Hematopoietic multipotent progenitor cell treated with erythropoietin and hydrocortisone succinate and interleukin-3 and kit ligand, for 8 days (in vitro differentiated cells): ENCODE measurements at places on chromosomes 13 and 19.
A peak's percentile ranks its signal among the peaks of the same experiment; 100 is the strongest.

DNA sequence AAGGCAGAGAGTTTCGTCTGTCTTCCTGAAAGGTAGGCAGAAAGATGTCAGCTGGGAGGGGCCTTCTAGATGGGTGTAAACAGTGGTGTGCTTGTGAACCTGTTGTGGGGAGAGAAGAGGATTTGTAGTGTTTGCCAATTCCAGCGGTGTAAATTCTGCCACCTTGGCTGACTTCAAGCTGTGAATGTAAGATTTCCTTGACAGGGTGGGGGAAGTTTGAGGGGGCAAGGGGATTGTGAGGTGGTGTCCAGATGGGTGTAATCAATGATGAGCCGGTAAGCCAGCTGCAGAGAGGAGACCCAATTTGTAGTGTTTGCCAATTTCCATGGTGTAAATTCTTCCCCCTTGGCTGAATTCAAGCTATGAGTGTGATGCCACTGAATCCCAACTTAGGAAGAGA is 61.0 kb upstream of the ADGRE5 start:
- no peak for DNase-seq

- DNase-seq: no peak
Measured at GRCh38 chr19:19546751-19547162, 8.7 kb downstream of the CILP2 start.

DNA sequence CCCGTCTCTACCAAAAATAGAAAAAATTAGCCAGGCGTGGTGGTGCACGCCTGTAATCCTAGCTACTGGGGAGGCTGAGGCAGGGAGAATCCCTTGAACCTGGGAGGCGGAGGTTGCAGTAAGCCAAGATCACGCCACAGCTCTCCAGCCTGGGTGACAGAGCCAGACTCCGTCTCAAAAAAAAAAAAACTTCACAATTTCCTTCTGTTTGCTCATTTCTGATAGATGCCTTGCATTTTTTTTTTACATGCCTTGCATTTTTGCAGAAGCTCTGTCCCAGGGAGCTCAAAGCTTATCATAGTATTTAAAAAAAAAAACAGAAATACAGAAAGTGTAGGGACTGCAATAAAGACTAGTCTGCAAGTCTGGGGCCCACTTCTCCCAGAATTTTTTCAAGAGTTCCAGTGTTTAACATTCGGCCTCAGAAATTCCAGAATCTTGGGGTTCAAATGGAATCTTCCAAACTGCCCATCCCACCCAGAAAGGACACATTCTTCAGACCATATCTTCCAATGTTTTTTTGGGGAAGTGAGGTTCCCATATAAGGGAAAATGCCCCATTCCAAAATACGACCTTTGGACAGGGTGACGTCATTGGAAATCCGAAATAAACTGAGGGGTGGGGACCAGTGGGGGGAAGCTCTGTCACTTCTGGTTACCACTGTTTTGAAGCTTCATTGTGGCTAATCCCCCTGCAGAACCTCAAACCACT is 17.2 kb upstream of the RAB8A start:
- DNase-seq: no peak

DNA sequence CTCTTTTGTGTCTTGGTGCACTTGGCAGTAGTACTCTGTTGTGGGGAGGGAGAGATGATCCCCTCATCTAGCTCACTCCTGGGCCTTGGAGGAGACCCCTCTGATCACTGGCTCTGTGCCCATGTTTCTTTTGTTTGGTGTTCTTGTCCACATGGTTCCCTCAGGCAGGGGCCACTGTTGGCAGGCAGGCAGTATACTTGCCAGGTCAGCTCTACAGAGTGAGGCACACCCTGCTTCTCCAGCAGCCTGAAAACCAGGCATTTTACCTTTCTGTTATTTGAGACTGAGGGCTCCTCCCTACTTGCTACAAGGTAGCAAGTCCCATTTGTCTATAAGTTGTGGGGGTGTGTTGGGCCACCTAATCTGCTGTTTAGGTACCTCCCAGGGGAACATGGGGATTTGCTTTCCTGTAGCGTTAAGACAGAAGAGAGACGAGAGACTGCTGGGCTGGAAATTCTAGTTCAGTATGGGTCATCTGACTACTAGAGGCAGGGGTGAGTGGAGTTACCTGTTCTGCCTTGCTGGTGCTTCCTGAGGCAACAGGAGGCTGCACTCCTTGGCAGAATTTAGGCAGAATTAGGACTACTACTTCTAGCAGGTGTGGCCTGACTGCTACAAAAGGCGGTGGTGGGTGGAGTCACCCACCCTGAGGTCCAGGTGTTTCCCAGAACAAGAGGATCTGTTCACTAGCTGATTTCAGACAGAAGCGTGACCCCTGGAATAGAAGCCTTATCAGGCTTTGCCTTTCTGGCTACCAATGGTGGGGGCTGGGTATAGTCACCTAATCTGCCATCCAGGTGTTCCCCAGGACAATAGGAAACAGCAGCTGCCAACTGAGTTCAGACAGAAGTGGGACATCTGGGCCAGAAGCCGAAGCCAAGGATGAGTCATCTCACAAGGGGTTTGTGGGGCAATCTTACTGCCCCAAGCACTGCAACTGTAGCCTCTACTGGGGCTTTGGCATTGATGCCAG is 843.0 kb upstream of the ATXN8OS start:
- no peak for DNase-seq

GRCh38 chr13:42788601-42789000 is 7.2 kb downstream of the FAM216B start:
- no peak for DNase-seq

DNA sequence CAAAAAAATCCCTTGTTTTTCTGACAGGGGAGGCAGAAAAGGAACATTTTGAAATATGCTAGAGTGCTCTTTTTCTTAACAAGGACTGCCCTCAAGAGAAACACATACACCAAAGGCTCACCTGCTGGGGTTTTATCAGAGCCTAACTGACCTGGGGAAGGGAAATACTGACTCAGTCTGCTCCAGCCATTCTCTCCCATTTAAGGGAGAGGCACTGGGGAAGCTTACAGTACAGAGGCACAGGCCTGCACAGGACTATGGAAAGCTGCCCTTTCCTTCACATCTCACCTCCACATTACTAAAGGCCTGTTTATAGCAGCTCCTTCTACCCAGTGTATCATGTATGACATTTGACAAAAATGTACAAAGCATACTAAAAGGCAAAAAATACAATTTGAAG is 30.3 kb downstream of the TNFRSF19 start:
- no peak for DNase-seq

DNA sequence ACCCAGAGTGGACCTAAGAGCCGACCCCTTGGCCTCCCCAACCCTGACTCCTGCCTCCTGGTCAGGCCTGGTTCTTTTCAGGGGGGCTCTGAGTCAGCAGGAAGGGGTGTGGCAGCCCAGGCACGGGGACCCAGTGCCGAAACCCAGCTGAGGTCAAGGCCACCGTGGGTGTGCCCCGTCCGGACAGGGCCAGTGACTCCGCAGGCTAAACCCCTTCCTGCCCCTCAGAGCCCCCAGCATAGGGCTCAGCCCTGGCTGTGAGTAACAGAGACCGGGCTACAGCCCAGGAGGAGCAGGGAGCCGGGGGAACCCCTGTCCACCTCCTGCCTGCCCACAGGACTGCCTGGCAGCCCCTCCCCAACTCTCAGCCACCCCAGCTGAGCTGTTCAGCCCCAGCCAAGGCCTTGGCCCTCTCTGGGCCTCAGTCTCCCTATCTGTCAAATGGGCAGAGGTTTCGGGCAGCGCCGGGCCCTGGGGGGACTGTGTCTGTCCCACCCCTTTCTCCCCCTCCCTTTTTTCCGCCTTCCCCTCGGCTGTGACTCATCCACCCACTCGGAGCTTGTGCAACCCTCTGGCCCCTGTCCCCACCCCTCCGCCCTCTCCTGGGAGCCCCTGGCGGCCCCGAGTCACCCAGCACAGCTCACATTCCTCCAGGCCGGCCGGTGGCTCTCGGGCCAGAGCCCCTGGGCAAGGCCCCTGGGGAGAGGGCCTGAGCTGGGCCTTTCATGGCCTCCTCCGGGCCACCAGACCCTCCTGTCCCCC is 8.6 kb downstream of the ZBTB7A start:
- peak; percentile 55 for DNase-seq

GRCh38 chr13:113557013-113557412 is 27.5 kb upstream of the TFDP1 start:
- no peak for DNase-seq
